SK-N-DZ (cell line): ENCODE measurements at places on chromosomes 1 and 21.

GRCh38 chr1:89884718-89885596, 64.1 kb downstream of the LRRC8D start:
- no peak for DNase-seq

GRCh38 chr1:26539722-26540121, 10.2 kb downstream of the RPS6KA1 start:
- DNase-seq = no peak

- no peak for DNase-seq
These were observed 870.1 kb downstream of the BRINP3 start for GRCh38 chr1:189607477-189608096.

- DNase-seq = no peak
These were observed 55.8 kb downstream of the CENPF start for GRCh38 chr1:214658785-214659184.

- DNase-seq = no peak
These were observed 29.2 kb downstream of the IGSF5 start for GRCh38 chr21:39774227-39774626.

GRCh38 chr21:36186081-36186480, 29.5 kb downstream of the DOP1B start:
- DNase-seq = no peak

DNA sequence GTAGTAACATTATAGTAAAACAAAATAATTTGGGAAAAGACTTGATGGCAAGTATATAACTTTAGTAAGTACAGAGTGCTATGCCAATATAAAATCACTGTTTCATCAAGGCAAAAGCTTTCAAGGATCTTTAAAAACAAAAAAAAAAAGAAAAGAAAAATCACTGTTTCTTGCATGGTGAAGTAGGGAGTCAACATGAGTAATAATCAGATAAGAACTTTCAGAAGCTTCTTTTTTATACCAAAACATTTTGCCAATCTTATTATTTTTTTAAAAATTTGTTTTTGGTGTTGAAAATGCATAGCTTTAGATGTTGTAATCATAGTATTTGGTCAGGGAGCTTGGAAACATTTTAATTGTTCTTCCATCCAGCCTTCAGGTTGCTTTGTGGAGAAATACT, 37.2 kb downstream of the CAMSAP2 start:
- DNase-seq = no peak

DNA sequence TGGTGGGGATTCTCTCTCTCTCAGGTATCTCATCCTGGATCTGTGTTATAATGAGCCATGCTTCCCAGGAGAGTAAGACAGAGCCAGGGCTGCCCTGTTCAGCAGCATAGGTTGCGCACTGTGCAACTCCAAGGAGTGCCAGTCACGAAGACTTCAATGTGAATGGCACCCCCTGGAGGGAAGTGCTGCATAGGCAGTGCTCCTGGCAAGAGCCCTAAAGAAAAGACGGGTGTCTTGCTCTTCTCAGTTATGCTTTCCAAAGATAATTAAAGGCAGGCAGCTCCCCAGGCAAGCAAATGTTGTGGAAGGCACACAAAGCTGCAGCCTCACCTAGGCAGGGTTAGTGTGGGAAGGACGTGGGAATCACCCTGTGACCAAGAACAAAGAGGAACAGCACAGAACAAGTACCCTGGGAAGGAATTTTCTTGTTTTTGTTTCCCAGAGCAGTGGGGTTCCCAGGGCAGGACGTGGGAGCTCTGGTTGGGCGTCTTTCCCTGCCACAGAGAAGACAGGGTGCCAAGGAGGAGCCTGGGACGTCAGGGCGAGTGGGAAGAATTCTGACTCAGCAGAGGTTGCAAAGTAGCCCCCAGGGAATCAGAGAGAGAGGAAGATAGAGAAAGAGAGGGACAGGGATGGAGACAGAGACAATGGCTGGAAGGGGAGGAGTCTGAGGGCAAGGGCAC, 120.9 kb downstream of the KCNN3 start:
- DNase-seq = no peak

GRCh38 chr21:46500224-46500861, 41.7 kb downstream of the DIP2A start:
- no peak for DNase-seq

- no peak for DNase-seq
These were observed 56.1 kb downstream of the NTPCR start for GRCh38 chr1:233006541-233006973.

DNA sequence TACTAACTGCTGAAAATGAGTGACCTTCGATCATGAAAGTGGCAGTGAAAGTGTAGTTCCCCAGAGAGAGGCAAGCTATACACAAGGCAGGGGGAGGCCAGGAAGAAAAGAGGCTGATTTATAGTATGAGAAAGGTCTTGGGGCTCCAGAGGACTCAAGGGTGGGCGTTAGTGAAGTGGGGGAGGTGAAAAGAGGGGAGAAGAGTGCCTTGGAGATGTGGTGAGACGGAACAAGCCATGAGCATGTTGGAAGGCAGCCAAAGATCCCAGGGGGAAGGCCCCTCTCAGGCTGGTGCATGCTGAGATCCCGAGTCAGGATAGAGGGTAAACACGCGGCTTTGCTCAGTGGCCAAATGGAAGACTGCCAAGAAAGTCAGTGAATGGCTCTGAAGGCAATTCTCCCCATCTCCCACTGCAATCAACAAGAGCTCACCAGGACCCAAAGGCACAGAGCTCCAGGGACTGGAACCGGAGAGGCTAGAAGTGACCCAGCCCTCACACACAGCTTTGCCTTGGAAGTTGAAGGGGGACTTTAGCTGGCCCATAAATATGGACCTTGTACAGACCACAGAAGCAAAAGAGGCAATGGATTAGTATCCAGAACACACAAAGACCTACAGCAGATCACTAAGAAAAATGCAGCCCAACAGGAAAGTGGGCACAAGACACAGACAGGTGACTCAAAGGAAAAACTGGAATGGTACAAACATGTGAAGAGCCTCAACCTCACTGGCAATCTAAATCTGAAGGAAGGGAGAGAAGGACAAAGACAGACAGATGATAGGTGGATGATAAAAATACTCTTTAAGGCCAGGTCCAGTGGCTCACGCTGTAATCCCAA, 49.6 kb downstream of the HSF2BP start:
- no peak for DNase-seq

GRCh38 chr21:45004481-45005247, 64.8 kb downstream of the SLX9 start:
- no peak for DNase-seq

- DNase-seq = no peak
These were observed 405.3 kb upstream of the PRMT6 start for GRCh38 chr1:106651028-106651762.
